ENCODE measurements at places on chromosomes 5 and 9.

- DNase-seq = no peak
These were observed 4.2 kb upstream of the UNC5A start for GRCh38 chr5:176806137-176806536.

GRCh38 chr9:134049772-134050588 lies 17.8 kb downstream of the BRD3 start:
- DNase-seq = no peak

- DNase-seq = no peak
These were observed 502.4 kb downstream of the GADD45G start for GRCh38 chr9:90107040-90107725.

DNA sequence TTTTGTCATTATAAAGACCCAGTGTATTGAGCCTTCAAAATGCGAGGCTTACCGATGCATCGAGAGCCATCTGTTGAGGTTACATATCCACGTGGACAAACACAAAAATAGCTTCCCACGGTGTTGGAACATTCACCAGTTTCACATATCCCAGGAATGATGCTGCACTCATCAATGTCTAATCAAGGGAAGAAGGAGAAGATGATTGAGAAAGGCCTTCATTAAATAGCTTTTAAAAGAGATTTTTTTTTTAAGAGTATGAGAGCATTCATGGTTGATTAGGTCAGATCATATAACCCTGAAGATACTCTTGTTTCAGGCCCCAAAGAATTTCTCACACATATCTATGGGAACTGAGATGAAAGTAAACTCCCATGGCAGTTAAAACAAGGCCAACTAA lies 129.4 kb downstream of the FBN2 start:
- no peak for DNase-seq

DNA sequence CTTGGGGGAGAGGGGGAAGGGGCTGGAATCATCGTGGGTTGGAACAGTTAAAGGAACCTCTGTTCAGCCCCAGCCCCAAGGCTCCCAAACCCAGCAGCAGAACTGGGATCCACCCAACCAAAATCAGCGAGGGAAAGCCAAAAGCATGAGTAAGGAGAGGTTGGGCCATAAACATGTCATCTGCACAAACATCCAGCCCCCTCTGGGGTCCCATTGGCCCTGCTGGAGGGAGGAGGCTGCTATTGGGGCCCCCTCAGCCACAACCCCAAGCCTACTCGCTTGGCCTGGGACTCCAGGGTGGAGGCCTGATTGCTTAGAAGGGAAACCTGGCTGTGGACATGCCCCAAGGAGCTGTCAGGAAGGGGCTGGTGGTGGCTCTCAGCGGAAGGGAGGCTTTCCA lies 154.9 kb downstream of the FGF18 start:
- DNase-seq = no peak

DNA sequence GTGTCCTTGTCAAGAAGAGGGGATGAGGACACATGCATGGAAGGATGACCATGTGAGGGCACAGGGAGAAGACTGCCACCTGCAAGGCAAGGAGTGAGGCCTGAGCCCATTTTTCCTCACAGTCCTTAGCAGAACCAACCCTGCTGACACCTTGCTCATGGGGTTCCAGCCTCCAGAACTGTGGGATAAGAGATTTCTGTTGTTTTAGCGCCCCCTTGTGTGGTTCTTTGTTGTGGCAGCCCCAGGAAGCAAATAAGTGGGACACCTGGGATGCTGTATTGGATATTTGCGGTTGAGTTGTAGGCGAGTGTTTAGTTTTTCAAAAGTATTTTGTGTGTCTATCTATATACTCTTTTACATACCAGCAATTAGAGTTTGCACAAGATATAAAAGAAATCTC lies 206.4 kb downstream of the NXNL2 start:
- DNase-seq = peak; percentile 79

DNA sequence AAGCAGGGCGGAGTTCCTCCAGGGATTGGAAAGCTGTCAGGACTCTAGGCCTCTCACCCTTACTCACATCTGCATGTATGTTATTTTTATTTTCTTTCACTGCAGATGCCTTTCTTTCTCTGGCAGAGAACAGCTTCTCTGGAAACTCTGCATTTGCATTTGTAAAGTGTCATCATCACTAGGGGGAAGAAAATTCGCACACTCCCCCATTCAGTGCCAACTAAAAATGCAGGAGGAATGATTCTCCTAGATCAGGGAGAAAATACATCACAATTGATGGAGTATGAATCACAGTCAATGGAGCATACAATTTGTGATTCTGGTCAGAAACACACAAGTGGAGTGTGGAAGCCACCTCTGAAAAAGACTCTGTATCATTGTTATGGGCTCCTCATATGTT lies 351.4 kb upstream of the FTMT start:
- DNase-seq = no peak

- DNase-seq = no peak
These were observed 2.3 kb downstream of the CNOT8 start for GRCh38 chr5:154860765-154861164.

GRCh38 chr9:37414503-37414943 lies 8.0 kb upstream of the GRHPR start:
- DNase-seq = no peak

DNA sequence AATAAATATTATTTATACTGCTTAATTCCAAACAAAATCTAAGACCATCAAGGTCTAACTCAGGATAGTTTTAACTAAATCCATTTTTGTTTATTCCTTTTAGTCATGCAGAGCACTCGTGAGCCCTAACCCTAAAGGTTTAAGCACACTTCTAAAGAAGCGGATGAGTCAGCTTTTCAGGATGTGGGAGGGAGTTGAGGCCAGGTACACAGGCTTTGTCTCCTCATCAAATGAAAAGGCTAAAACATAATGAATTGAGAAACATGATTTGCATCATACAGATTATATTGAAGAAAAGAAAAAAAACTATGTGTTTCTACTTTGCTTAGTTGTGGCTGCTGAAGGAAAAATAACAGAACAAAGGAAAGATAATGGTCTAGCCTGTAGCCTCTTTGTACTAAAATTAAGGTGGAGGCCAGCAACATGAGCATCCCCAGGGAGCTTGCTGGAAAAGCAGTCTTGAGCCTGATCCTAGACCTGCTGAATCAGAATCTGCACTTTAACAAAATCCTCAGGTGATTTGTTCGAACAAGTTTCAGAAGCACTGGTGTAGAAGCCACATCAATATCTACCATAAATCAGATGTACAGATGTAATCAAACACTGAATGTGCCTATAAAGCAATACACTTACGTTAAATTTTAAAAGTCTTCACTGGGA lies 21.1 kb upstream of the ISCA1 start:
- no peak for DNase-seq

DNA sequence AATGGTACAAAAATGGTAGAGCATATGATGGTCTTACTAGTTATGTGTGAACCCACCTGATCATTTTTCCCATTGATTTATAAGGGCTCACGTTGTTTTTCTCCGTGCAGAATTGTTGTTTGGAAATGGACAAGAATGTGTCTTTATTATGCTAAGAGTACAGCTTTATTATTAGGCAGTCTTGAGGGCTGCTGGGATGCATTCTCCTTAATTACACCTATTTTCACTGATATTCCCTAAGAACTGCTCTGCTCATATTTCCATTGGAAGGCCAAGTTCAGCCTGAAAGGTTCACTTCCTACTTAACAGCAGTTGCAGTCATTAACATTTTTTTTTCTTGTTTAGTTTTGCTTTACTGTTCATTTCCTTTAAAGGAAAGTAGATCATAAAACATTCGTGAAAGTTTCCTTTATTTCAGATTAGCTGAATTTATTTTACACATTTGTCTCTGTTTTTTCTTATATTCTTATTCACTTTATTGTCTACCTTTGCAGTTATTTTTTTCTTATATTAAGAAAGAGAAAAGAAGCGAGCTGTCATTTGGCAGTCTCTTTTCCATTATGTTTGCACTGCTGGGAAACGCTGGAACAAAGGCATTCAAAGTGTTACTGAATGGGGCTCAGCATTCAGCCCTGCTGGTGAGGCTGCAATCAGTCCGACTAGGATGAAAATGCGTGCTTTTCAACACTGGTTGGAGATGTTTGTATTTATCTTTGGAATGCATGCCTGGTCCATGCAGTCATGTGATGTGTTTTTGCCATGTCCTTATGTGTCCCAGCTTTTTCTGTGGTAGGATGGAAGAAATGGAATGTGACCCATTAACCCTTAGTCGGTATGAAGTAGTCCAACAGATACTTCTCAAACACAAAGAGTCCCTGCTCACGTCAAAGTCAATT lies 602.7 kb upstream of the ZNF608 start:
- DNase-seq = peak; percentile 12

Data from posterior cingulate gyrus (tissue), 11 donors.